ENCODE measurements at places on chromosomes 1 and 21.

GRCh38 chr1:29584776-29585175 is 348.5 kb downstream of the PTPRU start:
- DNase-seq = no peak

DNA sequence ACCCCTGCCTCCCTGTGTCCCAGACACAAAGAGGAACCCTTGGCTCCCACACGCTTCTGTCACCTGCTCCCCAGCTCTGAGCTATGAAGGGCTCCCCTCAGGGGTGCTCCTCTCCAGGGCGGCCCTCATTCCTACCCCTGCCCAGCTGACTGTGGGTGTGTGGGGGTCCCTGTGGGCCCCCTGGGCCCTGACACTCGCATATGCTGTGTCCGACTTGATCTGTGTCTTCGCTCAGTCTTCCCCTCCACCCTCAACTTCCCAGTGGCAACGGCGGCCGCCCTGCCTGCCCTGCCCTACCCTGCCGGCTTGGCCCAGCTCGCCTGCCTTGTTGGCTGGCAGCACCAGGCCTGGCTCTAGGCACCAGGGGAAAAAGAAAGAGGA is 1.2 kb downstream of the KCNQ4 start:
- no peak for DNase-seq

- DNase-seq = no peak
Measured at GRCh38 chr1:187509091-187509490, 680.3 kb downstream of the PLA2G4A start.

GRCh38 chr1:207502726-207503125 is 6.8 kb downstream of the CR1 start:
- DNase-seq = no peak

DNA sequence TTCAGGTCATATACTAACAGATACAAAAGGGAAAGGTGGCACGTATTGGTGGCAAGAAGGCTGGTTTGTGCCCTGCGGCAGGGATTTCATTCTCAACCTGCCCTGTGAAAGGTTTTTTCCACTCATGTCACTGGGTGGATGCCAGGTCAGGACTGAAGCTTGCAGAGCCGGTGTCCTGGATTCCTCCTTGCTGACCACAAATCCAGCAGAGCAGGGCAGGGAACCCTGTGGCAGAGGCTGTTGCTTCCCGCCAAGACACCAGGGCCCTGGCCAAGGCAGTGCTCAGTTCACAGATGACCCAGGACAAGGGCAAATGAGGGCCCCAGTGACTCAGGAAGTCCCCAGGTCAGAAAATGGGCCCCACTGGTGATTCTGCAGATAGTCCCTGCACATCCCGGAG is 16.4 kb downstream of the BSND start:
- no peak for DNase-seq

DNA sequence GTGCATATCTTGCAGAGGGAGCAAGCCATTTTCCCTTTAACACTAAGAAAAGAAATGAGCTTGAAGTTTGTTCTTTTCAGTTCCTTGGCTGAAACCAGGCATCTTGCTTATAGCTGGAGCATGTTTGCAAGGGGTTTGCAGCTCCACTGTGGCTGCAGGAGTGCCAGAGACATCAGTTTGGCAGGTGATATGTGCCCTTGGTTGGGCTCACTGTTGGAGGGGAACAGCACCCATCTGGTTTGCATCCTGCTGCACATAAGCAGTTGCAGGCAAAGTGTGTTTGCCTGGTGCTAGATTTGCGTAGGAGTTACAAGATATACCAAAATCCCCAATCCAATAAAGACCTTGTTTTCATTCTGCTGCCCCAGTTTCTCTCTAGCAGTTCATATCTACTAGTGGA is 47.8 kb upstream of the IKBKE start:
- no peak for DNase-seq

GRCh38 chr21:17196623-17197022 is 316.2 kb upstream of the CXADR start:
- no peak for DNase-seq

DNA sequence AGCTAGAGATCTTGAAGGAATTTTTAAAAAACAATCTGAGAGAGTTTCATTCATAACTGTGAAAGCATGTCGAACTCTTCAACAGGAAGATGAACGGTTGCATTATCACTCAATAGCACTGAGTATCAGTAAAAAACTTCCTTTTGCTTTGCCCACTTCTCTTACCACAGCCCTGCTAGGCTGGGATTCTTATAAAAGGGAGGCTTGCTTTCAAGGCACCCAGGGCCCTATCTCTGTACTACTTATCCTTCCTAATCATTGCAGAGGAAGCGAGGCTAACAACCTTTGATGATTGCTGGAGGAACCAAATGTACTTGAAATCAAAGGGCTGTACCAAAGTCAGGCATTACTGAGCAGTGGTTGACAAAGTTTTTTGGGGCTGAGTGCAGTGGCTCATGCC is 71.2 kb downstream of the SNRPE start:
- no peak for DNase-seq

- no peak for DNase-seq
Measured at GRCh38 chr1:195241066-195241465, 1367.2 kb downstream of the KCNT2 start.
